ENCODE measurements at places on chromosomes 3 and 15.

DNA sequence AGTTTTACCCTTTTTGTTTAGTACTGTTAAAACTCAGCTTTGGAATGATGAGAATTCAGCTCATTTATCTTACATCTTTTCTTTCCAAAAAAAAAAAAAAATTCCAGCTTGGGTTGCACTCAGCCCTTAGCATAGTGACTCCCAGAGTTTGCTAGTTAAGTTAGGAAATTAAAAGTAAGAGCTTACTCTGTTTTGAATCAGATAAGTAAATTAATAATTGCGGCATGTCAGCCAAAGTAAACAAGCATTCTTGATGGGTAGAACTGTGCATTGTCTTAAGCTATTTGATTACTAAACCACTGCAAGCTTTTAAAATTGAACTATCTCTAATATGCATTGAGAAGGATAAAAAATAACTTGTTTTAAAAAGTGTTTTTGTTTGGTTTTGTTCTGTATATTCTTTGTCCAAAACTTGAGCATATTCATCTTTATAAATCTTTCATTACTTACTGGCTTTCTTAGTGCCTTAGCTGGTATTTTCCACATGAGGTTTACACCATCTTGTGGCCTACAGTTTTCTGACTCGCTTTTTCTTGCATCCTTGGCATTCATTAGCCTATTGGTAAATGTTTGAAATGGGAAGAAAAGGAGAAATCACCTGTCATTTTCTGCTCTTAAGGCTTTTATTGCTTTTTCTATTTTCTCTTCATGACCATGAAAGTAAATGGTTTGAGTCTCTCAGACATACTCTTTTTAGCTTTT, 107.6 kb downstream of the FILIP1L start:
- no peak for DNase-seq

DNA sequence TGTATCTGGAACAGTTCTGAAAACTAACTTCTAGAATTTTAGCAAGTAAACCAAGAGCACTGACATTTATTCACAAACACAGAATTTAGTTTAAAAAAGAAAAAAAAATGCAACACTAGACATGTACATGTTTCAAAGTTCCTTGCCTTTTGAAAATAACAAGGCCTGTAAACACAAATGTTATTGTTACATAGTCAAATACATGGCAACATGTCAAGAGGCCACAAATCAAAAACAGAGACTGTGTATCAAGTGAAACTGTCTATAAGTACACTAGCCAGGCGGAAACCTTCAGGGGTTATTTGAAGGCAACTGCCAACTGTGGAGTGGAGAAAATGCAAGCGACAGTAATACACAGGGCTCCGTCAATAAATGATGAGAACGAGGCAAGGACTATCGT, 547.6 kb downstream of the FOXP1 start:
- no peak for DNase-seq

DNA sequence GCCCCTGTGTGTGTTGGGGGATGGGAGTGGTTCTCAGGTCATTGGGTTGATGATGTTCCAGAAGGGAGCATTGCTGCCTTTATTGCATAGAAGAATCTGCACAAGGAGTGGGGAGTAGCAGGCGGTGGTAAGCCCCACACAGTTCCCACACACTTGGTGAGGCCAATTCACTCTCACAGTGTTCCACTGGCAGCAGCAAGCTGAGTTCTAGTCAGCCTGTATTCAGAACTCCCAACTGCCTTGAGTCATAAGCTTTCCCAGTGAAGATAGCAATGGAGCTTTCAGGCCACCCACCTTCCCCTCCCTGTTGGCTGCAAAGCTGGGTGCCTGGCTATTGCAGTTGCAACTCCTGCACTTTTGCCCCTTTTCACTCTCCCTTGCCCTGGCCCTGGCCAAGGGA, 181.1 kb upstream of the RBMS3 start:
- no peak for DNase-seq

- no peak for DNase-seq
Observed at GRCh38 chr3:10647376-10647775, 142.0 kb upstream of the ATP2B2 start.

GRCh38 chr15:53196788-53197187, 406.7 kb upstream of the ONECUT1 start:
- DNase-seq, result no peak

- no peak for DNase-seq
Observed at GRCh38 chr15:76105391-76105790, 45.6 kb downstream of the TMEM266 start.

- no peak for DNase-seq
Observed at GRCh38 chr3:126349611-126350501, 7.4 kb downstream of the KLF15 start.

DNA sequence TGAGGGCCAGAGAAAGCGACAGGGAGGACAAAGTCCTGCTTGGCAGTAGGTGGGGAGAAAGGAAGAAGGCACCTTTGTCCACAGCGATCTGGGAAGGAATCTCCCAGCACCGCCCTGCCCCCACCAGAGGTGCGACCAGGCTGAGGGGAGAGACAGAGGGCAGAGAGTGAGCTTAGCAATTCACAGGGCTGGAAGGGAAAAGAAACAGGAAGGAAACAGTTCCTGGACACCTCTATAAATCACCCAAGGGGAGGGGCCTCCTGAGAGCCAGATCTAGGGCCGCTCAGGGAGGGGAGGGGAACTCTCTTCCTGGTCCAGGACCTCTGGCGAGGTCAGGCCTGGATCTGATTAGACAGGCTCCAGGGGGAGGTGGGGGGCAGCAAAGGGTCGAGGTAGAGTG, 35.4 kb downstream of the RNU5B-1 start:
- no peak for DNase-seq

GRCh38 chr3:64443546-64444381, 218.5 kb upstream of the PRICKLE2 start:
- DNase-seq, result no peak

- no peak for DNase-seq
Observed at GRCh38 chr3:160057331-160057730, 68.7 kb downstream of the IL12A start.

DNA sequence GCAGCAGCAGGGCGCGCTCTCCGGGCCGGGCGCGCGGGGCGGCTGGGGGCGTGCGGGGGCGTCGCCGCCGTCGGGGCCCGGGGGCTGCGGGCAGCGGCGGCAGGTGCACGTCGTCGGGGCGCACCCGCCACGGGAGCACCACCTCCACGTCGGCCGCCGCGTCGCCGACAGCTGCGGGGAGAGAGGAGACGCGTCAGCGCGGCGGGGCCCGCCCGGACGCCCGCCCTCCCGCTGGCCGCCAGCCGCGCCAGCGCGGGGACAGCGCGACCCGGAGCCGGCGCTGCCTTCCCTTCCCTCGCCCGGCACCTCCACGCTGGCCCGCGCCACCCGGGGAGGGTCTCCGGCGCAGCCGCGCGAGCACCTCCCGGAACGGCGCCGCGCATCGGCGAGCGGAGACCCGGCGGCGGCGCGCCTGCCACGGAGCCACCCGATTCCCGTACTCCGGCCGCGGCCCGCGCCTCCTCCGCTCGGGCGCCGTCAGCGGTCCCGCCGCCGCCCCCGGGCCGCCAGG, 481 bp downstream of the ADAMTS17 start:
- DNase-seq, result no peak

DNA sequence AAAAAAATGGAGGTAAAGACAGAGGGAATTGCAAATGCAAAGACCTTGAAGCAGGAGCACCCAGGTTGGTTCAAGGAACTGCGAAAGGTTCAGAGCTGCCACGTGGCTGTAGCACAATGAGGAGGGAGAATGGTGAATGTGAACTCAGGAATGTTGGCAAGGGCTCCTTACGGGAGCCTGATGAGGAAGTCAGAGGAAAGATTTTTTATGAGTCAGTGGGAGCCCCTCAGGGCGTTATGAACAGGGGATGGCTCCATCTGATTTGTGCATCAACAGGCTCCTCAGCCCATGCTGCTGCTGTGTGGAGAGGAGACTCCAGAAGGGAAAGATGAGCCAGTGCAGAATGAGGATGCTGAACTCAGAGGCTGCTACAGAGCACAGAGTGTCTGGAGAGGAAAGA, 194.4 kb downstream of the ARRDC4 start:
- no peak for DNase-seq

DNA sequence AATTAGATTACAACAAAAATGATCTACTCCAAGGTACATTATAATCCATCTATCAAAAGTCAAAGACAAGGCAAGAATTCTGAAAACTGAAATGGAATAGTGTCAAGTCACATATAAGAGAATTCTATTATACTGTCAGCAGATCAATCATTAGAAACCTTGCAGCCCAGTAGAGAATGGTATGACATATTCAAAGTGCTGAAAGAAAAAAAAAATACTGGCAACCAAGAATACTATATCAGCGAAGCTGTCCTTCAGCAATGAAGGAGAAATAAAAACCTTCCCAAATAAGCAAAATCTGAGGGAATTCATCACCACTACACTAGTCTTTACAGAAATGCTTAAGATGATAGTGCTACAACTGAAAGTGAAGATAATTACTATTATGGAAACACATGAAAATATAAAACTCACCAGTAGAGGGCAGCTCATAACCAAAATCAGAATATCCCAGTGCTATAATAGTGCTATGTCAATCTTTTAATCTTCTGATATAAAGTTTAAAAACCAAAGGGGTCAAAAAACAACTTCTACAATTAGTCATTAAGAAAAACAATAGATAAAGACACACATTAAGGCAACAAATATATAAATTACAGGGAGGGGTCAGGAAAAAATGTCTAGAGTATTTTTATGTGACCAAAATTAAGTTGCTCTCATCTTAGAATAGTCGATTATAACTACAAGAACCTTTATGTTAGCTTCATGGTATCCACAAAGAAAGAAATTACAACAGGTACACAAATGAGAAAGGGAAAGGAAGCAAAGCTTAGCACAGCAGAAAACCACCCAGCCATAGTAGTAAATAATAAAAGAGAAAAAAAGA, 190.7 kb upstream of the CNTN6 start:
- no peak for DNase-seq

DNA sequence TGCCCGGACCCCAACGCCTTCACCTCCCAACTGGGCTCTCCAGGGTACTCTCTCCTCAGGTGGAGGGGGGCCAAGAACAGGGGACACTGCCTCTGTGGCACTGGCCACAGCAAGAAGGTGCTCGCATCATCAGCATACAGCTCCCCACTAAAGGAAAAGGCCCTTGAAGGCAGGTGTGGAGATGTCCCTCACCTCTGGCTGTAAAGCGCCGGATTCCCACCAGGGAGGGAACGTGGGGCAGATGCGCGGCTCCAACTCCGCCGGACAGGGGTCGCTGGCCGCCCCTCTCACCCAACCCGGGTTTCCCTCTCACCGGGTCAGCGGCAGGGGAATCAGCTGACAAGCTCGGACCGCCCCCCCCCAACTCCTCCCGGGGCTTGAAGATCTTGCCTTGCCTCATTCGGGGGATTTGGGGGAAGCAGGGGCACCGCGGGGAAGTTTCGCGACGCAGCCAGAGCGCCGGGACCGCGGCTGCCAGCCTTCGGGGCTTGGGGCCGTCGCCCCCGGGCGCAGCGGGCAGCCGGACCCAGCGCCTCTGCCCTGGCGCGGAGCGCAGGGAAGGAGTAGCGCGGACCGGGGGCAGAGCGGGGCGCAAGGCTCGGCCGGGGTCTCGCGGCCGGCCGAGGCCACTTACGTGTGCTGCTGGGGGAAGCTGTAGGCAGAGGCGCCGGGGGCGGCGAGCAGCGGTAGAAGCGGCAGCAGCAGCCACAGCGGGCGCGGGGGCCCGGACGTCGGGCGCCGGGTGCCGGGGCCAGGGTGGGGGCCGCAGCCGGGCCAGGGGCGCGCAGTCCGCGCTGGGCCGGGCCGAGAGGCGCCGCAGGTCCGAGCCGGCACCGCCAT, 630 bp downstream of the CACNA2D2 start:
- no peak for DNase-seq

DNA sequence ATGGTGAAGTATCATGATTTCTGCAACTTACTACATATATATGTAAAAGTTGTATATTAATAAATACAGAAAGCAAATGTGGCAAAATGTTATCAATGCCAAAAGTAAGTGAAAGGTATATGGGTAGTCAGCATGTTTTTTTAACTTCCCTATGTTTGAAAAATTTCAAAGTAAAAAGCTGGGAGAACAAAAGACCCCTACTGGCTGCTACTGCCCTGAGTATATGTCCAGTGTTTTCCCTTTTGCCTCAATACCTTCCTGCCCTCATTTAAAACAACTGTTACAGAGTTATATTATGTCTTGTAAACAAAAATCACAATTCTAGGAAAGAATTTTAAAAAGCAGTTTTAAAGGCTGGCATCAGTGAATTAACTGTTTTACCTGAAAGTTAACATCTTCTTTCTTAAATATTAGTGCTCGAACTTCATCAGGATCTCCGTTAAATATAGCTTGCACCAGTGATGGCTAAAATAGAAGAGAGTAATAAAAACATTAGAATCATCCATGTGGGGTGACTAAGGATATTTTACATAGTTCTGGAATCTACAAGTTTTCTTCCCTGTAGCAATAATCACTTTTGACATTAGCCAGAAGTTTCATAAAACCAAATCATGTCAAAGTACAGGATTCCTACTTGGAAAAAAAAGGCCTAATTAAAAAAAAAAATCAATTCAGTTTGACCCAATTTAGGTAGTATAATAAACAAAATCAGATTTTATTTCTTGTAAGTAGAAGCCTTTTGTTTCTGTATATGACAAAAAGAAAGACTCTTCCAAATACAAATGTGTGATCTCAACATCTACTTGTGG, 2.7 kb downstream of the ANKRD28 start:
- DNase-seq, result no peak

DNA sequence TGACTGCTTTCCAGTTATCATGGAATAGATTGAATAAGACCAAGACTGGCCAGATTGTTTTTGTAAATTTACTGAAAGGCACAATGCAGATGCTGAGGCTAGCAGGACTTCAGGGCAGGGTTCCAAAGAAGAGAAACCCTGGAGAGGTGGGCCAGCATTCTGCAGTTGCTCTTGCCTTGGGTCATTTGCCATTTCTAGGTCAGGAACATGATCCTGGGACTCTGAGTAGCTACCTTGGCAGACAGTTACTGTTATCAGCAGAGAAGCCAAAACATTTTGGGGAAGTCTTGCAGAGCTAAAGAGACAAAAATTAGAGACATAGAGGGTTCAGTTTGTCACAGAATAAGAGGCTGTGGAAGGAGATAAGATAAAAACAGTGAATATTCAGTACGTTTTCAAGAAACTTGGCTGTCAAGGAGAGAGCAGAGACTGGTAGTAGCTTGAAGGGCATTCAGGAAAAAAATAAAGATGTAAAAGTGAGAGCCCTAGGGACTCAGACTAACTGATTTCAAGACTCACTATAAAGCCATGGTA, 46.8 kb upstream of the MYRIP start:
- no peak for DNase-seq

DNA sequence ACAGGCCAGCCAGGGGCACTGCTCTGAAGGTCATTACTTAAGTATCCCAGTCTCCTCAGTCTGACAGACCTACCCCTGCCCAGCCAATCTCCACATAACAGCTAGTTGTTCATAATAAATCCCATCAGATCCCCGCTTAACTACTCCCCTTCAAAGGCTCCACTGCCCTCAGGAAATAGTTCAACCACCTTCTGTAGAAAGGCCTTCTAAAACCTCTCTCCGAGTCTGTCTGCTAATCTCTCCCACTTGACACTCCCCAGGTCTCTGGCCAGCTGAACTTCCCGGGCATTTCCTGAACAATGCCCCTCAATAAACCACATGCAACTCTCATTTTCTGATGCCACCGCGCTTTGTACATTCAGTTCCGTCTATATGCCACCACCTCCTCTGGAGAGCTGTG, 6.0 kb downstream of the PRC1 start:
- DNase-seq, result no peak
